ENCODE measurements at places on chromosomes 13 and 19.

DNA sequence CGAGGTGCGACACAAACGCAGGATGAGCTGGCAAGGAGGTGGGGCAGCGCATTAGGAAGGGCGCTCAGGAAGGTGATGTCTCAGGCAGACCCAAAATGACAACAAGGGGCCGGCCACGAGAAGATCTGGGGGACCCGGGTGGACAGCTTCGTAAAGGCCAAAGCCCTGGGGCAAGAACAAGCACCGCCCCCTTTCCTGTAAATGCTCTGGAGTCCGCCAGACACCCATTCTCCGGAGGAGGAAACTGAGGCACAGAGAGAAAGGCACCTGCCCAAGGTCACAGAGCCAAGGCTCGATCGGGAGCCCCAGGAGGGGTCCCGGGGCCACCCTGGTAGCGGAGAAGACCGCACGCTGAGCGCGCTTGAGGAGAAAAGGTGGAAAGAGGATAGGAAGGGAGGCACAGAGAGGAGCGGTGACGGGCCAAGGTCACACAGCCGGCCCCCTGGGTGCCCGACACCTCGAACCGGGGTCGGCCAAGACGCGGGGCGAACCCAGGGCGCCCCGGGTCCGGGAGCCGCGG is 571 bp downstream of the SAFB2 start:
- no peak for DNase-seq

DNA sequence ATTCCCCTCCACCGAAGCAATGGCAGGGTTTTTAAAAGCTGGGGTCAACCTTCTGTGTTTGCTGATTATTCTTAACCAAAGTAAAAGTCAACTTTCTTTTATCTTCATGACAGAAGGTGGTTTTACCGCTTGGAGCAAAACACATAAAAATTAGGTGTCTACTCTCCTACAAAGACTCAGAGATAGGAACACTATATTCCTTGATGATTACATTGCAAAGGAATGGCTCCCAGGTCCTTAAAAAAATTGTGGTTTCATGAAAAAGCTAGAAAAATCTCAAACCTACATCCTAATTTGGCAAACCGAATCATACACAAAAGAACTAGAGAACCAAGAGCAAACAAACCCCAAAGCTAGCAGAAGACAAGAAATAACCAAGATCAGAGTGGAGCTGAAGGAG is 760.4 kb upstream of the PCDH20 start:
- DNase-seq = no peak

DNA sequence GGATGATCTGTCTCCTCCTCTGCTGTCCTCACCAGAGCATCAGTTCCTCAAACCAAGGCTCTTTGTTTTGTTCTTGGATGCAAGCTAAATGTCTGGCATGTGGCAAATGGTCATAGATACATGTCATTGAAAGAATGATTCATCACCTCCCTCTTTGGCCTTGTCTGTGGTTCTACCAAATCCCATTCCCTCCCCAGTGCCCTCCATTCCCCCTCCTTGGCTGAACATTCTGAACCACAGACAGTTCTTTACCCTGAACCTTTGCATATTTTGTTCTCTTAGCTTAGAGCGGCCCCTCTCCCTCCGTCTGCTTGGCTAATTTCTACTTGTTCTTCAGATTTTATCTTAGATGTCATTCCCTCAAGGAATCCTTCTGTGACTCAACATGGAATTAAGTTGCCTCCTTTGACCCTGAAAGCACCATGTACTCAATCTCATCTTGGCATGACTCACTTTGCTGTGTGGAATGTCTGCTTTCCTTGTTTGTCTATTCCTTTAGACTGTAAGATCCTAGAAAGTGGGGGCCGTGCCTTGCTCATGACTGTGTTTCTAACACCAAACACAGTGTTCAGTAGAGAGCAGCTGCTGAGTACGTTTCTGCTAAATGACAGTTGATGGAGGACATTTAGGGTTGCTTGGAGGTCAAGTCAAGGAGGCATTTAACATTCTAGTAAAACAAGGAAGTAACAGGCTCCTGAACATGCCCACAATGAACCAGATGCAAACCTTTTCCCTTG is 8.1 kb downstream of the ALOX5AP start:
- DNase-seq = no peak

GRCh38 chr13:58018020-58018419 is 386.5 kb downstream of the PCDH17 start:
- DNase-seq = no peak

DNA sequence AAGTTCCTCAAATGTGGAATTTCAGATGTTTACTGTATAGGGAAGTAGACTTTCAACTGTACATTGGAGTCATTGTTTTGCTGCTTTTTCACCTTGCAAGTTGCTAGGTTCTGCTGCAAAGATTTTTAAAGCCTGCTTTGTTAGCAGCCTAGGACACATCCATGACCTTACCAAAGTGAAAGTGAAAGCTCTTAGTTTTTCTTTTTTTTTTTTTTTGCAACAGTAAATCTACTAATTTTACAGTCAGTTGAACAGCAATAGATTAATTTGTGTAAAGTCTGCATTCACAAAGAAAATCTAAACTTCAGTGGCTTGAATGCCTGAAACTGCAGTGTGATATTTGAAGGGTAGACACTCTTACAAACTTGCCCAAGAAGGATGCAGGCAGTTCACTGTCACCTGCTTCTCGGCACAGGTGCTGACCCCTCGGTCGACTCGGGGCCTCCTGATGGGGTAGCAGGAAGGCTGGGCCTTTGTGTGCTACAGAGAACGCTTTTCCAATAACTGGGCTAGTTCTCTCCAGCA is 5.0 kb upstream of the MTIF3 start:
- no peak for DNase-seq

DNA sequence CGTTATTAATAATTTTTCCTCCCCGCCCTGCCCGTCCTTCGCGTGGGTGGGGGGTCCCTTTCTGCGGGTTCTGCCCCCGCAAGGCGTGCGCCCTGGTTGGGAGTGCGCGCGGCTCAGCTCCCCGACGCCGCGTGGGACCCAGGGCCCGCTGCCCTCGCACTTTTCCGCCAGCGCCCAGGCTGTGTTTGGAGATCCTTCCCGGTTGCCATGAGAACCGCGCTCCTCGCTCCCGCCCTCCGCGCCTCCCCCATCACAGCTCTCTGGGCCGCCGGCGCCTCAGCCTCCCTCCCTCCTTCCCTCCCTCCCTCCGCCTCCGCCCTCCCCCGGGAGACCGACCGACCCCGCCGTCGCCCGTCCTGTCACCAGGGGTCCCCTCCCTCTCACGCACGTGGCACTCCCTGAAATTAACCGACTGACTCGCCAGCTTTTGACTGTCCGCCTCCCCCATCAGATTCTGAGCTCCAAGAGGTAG is 2.4 kb upstream of the SSBP4 start:
- peak; percentile 90 for DNase-seq

DNA sequence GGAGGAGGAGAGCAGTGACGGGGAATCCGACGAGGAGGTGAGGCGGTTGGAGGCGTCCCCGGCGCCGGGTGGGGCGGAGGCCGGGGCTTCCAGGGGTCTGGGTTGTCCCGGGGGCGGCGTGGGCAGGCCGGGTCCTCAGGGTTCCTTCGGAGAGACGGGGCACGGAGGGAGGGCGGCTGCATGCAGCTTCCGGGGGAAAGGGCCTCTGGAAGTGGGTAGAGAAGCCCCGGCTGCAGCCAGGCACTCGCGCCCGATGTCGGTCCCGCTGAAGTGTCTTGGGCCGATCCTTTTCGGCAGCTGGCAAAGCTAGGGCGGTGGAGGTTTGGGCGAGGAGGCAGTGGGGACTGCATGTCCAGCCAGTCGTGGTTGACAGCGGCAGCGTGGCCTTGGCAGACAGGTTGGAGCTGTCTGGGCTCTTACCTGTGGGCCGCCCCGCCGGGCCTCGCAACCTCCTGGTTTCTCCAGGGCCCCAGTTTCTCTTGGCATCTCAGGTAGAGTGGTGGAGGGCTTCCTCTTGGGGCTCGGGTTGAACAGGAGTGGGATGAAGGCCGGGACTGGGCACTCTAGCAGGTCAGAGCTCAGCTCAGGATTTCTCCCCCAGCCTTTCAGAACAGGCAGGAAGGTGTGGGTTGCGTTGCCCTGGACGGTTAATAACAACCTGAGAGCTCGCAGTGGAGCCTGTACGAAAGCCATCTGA is 690 bp downstream of the KMT2B start:
- peak; percentile 13 for DNase-seq

DNA sequence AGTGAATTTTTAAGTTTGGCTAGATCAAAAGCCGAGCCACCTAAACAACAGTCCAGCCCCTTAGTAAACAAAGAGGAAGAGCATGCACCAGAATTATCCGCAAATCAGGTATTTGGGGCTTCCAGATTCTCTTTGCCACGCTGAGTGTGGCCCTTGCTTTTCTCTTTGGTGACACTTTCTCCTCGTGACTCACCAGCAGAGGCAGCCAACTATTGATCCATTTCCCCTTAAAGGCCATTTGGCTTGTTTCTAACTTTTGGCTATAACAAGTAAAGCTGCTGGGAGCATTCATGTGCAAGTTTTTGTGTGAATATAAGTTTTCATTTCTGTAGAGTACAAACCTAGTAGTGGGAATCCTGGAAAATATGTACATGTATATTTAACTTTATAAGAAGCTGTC is 17.6 kb upstream of the WDR88 start:
- no peak for DNase-seq

DNA sequence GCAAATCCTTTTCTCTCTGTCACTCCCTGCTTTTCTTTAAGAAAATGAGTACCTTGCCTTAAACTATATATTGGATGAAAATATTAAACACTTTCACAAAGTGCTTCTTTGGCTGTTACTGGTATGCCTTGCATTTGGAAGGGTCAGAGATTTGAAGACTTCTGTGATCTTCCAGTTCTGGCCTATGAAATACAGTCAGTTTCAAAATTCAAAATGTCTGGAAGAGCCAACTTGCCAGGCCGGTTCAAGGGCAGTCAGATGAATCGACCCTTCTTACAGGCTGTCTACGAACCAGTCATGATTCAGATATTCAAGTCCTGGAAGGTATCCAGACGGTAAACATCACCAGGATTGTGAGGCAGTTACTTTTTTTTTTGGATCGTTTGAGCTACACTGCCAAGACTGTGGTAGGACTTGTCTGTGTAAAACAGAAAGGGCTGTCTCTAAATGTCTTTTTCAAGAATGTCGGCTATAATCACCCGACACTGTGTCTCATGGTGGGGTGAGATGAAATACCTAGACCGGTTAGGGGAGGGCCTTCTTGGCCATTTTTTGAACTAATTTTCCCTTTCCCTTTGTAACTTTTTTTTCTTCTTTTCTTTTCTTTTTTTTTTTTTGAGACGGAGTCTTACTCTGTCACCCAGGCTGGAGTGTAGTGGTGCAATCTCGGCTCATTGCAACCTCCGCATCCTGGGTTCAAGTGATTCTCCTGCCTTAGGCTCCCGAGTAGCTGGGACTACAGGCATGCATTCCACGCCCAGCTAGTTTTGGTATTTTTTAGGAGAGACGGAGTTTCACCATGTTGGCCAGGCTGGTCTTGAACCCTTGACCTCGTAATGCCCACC is 11.2 kb downstream of the ACTN4 start:
- DNase-seq = no peak

DNA sequence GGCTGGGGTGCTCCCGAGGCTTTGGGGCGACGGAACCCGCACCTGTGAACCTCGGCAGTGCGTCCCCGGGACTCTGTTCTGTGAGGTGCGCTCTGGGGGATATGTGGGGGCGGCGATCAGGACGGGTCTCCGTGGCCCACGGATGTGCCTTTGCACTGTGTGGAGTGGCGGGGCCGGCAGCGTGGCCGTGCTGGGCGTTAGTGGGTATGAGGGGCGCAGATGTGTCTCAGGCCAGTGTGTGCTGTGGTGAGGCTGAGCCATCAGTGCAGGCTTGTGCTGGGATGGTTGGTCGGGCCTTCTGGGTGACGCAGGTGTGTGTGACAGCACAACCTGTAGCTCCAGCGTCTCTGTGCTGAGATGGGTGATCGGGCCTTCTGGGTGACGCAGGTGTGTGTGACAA is 16.9 kb downstream of the ZNF331 start:
- DNase-seq = no peak

DNA sequence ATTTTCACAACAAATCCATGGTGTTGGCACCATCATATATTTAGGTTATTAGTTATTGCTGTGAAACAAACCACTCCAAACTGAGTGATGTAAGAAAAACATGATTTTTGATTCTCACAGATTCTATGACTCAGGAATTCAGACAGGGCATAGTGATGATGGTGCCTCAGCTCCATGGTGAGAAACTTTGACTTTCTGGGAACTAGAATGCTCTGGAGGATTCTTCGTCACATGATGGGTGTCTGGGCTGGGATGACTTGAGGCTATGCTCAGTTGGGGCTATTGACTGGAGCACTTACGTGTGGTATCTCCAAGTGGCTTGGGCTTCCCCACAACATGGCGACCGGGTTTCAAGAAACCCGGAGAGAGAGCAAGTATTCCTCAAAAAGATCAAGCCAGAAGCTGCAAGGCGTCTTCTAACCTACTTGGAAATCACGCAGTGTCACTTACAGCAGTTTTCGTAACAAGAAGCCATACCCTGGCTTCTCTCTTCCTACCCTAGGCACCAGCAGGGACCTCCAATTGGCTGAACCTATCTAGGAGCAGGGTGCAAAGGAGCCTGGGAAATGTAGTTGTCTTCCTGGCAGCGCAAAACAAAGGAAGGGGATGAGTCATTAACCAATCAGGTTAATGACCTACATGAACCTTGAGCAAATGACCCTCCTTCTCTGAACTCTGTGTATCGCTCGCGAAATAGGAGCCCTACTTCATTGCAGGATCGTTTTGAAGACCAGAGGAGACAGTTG is 22.4 kb downstream of the VAV1 start:
- DNase-seq = no peak

Measured in anterior cingulate cortex (tissue), 58 donors.